Lower leg skin (tissue), 4 donors: ENCODE measurements at places on chromosomes 13 and 19.

DNA sequence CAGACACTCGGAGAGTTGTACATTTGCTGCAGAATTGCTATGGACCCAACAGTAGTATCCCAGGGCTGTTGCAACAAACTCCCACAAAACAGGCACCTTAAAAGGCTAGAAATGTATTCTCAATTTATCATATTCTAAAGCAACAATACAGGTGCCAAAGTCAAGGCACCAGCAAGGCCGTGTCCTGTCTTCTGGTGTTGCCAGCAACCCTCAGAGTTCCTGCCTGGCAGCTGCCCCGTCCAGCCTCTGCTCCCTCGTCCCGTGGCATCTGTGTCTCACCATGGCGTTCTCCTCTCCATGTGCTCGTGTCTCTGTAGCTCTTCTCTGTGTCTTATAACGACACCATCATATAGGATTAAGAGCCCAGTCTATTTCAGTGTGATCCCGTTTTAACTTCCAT lies 67.7 kb upstream of the ARGLU1 start:
- no peak for DNase-seq

DNA sequence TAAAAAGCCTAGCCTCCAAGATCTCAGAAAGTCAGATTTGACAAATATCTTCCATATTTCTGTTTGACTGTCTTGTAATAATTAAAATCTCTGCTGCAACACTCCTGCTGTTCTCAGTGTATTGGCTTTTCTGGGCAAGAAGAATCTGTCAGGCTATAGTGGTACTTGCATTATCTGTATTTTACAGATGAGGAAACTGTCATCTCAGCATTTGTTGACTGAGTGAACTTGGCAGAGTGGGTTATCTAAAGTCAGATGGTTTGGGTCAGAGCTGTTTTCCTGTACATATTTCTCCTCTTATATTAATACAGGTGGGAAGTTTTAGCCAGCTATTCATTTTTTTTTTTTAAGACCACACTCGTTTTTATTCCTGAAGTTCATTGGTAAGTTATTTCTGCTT lies 1378.2 kb upstream of the PCDH20 start:
- no peak for DNase-seq

DNA sequence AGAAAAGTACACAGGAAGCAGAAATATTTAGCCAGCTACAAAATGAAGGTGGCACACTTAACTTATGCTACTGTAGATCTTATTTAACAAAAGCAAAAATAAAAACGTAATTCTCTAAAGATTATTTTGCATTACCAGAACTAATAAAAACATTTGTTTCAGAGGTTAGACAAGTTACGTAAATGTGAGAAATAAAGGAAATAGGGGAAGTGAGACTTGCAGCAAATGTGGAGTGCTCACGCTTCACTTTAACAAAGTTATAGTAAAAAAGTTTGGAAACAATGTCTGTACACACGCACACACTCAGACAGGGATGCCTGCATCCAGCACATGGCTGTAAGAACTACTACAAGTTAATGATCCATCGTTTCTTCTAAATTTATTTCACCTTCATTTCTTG lies 83.7 kb downstream of the NALCN start:
- DNase-seq, result no peak

GRCh38 chr13:58994077-58994476 lies 1169.7 kb downstream of the DIAPH3 start:
- no peak for DNase-seq

DNA sequence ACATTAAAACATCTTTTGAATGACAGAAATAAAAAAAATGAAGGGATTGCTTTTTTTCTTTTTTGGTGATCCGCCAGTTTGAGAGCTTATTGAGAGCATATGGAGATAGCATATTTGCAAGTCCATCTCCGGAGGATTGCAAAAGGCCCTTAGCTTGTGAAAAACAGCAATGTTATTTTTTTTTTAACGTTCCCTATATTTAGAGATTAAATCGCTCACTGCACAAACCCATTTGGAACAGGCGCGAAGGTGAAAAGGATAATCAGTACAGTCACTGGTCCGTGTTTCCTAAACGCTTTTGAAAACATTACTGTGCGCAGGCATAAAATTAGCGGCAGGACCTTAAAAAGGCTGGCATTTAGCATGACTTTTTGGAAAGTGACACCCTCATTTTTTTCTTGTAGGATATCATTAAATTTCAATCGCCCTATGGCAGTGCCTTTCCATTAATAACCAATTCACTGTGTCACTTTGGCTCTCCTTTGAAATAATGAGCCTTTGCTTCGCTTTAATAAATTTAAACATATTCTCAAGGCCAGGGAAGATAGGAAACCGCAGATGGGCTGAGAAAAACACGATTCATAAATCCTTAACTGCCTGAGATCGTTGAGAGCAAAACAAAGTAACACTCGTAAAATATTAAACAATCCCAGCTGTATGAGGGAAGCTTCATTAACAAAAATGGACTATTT lies 342.2 kb downstream of the DACH1 start:
- DNase-seq, result no peak

DNA sequence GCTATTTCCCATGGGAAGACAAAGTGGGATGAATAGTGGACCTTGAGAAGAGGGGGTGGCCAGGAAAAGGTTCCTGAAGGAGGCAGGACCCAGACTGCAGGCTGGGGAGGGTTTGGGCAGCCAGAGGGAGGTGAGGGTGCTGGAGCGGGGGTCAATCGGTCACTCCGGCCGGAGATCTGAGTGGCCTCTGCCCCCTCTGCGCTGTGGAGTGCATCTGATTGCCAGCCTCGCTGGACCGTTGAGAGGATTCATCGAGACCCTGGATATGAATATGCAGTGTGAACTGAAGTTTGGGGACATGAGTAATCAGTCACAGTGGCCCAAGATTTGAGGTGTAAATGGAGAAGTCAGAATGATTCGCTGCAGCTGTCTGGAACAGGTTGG lies 5.5 kb upstream of the ZNF580 start:
- DNase-seq, result no peak

DNA sequence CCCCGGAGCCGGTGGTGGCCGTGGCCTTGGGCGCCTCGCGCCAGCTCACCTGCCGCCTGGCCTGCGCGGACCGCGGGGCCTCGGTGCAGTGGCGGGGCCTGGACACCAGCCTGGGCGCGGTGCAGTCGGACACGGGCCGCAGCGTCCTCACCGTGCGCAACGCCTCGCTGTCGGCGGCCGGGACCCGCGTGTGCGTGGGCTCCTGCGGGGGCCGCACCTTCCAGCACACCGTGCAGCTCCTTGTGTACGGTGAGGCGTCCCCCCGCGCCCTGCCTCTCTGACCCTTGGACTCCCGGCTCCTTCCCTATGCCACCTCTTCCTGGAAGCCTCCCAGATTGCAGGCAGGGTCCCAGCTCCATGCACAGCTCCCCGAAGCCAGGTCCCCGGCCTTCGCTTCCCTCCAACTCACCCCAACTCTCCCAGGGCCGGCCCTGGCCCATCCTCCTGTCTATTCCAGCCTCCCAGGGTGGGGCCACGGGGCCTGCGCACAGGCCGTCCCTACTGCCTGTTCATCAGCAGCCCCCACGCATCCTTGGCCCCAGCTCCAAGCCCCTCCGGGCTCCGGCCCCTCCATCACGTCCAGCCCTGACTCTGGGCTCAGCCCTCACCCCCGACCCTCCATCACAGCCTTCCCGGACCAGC lies 1.7 kb downstream of the MADCAM1 start:
- DNase-seq, result no peak

GRCh38 chr19:8342316-8342683 lies 762 bp downstream of the KANK3 start:
- DNase-seq, result no peak

- no peak for DNase-seq
Measured at GRCh38 chr13:99347335-99347878, 40.2 kb upstream of the GPR183 start.

- no peak for DNase-seq
Measured at GRCh38 chr13:33497146-33497845, 211.7 kb upstream of the STARD13 start.

DNA sequence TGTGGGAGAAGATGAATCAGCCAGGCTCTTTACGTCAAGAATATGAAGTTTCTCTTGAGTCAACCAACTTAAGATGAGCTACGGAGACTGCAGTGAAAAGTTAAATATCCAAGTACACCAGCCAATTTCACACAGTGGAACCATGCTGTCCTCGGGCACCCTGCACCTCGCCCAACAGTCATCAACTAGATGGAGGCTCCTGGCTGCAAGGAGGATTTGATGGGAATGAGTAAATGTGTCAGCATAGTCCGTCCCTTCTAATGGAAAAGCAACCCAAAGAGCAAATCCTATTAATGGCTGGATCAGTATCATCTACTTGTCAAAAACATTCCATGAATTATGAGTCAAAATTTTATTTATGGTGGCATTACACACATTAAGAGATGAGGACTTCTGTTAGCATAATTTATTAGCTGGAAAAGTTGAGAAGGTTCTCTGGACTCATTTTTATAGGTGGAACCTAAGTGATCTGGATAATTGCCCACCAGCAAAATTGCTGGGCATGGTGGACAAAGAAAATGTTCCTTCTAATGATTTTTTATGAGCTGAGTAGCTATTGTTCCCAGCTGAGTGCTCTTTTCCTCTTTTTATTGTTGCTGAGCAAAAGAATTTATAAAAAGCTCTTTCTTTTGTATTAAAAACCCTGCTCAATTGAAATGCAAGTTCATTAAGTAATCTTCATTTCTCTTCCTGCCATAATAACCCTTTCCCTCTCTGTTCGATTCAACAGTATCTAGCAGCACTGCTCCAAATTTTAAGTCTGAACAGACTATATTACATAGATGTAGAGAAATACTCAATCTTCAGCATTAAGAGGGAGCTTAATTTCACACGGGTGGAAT lies 88.4 kb downstream of the DNAJC15 start:
- DNase-seq, result no peak

DNA sequence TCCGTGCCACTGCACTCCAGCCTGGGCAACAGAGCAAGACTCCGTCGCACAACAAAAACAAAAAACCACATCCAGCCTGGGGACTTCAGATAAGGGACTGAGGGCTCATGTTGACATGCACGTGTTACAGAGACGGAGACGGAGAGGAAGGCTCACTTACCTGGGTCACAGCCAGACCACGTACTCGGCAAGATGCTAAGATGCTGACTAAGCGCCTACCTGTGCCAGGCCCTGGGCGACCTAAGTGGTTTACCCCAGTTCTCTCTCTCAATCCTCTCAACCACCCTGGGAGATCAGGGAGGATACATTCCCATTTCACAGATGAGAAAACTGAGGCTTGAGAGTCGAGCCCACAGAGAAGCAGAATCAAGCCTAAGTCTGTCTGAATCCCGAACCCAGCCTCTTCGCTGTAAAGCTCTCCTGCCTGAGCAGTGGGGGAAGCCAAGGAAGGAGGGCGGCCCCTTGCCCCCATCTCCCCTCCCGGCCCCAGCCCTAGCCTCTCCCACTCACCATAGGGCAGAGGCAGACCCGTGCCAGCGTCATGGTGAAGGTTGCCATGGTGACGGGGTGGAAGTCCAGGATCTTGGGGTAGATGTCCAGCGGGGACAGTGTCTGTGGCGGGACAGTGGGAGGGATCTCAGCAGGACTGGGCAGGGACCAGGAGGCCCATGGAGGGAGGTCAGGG lies 13.5 kb downstream of the ERCC2 start:
- DNase-seq, result no peak

- DNase-seq, result no peak
Measured at GRCh38 chr13:30163441-30163840, 143.9 kb downstream of the KATNAL1 start.

GRCh38 chr13:22128441-22129408 lies 457.9 kb downstream of the FGF9 start:
- no peak for DNase-seq

GRCh38 chr13:50114961-50115360 lies 99.7 kb downstream of the KCNRG start:
- no peak for DNase-seq

- DNase-seq, result peak; percentile 81
Measured at GRCh38 chr13:110676595-110677587, 29.0 kb downstream of the CARS2 start.

GRCh38 chr19:45499196-45500180 lies 1.2 kb downstream of the PPM1N start:
- DNase-seq, result peak; percentile 55

- DNase-seq, result no peak
Measured at GRCh38 chr13:85717921-85718320, 81.3 kb downstream of the SLITRK6 start.

- no peak for DNase-seq
Measured at GRCh38 chr13:113064534-113065405, 40.8 kb upstream of the F7 start.

DNA sequence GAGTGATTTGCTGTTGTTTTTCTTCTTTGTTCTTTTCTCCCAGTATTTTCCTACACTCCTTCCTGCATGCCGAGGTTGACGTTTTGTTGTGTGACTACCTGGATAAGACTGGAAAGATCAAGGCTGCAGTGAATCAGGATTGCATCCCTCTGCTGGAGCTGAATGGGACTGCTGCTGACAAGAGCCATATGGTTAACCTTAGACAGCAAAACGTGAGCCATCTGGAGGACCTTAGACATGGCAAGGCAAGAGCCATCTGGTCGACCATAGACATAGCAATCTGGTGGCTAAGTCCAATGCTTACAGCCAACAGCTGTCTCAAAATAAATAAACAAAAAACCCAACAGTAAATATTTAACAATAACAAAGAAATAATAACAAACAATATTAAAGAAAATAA lies 42.6 kb upstream of the ZNF91 start:
- DNase-seq, result no peak

DNA sequence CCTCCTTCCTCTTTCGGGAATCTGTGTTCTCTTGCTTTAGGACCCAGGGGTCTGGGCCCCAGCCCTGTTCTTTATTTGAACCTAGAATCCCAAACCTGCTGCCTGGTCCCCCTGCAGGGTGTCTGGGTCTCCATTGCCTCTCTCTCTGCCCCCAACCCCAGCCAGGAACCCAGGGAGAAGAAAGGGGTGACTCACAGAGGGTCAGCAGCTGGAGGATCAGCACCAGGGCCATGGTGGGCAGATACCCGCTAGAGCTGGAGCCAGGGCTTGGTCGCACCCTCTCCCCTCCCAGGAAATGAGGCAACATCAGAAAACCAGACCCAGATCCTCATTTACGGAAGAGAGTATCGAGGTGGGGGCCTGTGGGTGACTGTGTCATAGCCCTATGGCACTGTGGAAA lies at the start of gene OSCAR:
Gene OSCAR, minus strand, starts transcription at position 243 of the 400 bp plus-strand sequence. Its CDS starts 11 bp downstream, at position 232.
- no peak for DNase-seq

DNA sequence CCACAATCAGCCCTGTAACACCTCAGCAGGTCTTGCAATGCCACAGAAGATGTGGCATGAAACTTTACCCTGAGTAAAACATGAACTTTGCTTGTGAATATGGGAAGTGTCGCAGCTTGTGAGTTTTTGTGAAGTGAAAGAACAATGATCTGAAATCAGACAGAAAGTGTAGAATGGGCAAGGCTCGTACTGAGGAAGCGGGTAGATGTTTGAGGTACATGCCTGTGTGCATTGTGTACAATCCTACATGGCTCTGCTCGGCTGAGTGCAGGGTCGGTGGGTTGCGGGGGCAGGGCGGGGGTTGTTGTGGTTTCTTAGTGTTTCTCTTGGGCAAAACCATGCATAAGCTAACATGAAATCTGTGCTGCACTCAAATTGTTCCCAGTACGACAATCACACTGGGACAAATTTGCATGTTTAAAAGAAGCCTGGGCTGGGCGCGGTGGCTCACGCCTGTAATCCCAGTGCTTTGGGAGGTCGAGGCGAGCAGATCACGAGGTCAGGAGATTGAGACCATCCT lies 1.1 kb downstream of the NLRP13 start:
- DNase-seq, result no peak
